Activated CD8-positive, alpha-beta memory T cell treated with anti-CD3 and anti-CD28 coated beads for 36 hours (primary cell): ENCODE measurements at places on chromosomes 11 and 22. TPM values are rescaled to one million over a fixed set of nuclear protein-coding genes. Genes with fewer than 3 reads are reported as not detected.

ZBTB16 gene
- total RNA-seq = 0.96 TPM

OLFML1 gene
- not detected for total RNA-seq

MPZL2 gene
- 6.1 TPM for total RNA-seq

HTR3A gene
- total RNA-seq = not detected

TBC1D10A gene
- 12.8 TPM for total RNA-seq

KRTAP5-8 gene
- not detected for total RNA-seq
